Activated T-cell treated with anti-CD3 and anti-CD28 coated beads, Interleukin-2, amount 50 U/mL, for 4 hours (primary cell): ENCODE measurements at places on chromosomes 6 and 20.

DNA sequence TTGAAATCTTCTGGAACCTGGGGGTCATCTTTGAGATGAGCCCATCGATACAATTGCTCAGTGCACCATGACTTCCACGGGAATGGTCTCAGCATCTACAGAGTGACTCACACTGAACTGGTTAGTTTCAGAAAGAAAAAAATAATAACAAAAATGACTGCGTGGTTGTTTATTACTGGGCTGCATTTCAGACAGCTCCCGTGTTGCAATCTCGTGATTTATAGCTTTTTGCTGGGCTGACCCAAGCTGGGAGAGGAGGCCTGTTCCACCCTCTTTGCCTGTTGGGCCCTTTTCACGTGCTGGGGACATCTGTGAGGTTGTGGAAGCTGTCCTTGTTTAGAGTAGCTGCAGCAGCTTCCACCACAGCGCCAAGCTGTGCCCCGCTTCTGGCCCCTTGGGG, 225.5 kb downstream of the BMP7 start:
- DNase-seq: no peak

DNA sequence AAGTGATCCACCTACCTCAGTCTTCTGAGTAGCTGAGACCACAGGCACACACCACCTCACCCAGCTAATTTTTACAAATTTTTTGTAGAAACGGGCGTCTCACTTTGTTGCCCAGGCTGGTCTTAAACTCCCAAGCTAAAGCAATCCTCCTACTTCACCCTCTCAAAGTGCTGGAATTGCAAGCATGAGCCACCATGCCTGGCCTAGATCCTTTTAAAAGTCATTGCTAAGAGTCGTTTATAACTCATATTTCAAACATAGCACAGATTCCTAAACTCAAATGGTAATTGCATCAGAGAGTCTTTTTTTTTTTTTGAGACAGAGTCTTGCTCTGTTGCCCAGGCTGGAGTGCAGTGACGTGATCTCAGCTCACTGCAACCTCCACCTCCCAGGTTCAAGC, 7.7 kb upstream of the SAMHD1 start:
- no peak for DNase-seq

DNA sequence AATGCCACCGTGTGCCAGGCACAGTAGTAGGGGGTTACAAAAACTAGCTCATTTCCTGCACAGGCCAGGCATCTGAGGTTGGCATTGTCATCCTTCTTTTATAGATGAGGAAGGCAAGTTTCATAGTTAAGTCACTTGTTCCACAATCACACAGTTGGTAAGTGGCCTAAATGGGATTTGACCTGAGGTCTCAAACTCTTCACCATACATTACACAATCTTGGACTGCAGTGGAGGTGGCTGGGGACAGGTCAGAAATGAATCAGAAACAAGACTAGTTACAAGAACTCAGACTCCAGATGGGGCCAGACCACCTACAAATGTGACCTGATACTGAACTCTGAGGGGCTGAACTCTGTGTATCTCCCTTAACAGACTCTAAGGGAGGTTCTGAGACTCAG, 49.4 kb downstream of the TRMT6 start:
- no peak for DNase-seq

DNA sequence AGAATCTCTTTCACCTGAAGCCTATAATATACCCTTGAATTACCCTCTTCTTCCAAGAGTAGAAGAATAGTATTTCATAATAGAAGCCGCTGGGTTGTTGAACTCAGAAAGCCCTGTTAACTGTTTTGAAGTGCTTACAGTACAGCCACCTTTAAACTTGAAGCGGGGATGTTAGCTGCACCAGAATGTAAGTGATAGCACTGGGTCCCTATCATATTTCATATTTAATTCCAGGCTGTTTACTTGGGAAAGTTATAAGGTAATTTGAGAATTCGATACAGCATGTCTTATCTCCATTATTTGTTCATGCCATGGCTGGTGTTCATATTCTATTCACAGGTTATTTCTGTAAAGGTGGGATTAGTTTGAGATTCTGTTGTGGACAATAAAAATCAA, 63.5 kb upstream of the VSTM2L start:
- DNase-seq: no peak

DNA sequence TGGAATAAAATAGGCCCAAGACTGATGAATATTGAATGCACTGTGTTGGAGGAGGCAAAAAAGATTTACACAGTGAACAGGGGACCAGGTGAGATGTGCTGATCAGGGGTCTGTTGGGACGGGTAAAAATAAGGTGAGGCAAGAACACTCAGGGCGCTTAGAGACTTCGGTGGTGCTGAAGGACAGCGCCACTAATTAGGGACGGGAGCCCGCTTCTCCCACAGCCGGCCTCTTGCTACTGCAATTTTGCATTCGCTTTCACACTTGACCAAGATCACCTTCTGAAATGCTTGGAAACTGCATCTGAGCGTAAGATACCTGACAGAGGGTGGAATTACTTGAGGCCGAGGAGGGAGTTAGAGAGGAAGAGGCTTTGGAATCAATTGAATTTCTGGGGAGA, 7.3 kb downstream of the TFAP2D start:
- DNase-seq: no peak

- DNase-seq: no peak
Observed at GRCh38 chr6:11858439-11858838, 79.8 kb upstream of the ADTRP start.

DNA sequence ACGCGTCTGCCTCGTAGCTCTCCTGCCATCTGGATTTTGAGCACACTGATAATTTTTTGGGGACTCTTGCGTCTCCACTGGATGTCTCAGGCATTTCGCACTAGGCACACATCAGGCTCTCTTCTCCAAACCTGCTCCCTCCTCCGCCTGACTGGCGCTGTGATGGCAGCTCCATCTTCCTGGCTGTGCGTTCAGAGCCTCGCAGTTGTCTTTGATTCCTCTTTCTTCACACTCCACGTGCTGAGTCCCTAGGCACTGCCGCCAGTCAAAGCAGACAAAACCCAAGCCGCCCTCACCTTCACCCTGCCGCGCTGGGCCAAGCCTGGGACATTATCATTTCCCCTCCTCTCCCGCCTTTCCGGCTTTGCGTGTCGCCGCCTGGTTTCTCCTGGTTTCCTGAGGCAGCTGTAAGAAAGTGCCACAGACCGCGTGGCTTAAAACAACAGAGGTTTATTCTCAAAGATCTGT, 778 bp downstream of the PSMG4 start:
- DNase-seq: peak; percentile 16

DNA sequence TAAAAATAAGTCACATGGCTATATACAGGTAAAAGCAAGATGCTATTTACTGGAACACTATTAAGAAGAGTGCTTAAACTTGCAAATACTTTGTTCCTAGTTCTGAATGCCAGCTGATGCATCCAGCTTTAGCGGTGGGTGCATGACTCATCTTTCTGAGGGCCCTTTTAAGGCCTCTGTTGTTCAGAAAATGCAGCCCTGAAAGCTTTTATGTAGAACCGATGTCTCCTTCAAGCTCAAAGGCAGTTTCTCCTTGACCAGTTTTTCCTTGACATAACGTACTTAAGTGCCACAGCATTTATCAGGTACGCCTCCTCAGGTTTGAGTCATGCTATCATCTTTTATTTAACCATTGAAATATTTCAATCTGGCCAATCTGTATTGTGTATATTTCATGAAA, 82.8 kb downstream of the MLIP start:
- DNase-seq: no peak

DNA sequence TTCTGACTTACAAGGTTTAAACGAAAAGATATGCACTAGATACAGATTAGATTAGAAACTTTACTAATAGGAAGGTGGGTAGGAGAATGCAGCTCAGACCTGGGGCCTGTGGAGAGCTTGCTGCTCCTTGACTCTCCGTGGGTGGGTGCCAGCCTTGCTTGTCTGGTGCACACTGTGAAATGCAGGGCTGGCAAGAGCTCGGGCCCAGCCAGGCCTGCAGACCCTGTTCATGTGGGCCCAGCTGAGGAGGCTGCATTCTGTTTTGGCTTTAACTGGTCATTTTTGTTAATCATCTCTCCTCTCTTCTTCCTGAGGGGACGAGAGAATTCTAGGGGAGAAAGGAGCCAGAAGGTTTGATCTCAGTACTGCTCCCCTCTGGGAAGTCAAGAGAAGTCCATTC, 325.4 kb downstream of the QKI start:
- DNase-seq: no peak

DNA sequence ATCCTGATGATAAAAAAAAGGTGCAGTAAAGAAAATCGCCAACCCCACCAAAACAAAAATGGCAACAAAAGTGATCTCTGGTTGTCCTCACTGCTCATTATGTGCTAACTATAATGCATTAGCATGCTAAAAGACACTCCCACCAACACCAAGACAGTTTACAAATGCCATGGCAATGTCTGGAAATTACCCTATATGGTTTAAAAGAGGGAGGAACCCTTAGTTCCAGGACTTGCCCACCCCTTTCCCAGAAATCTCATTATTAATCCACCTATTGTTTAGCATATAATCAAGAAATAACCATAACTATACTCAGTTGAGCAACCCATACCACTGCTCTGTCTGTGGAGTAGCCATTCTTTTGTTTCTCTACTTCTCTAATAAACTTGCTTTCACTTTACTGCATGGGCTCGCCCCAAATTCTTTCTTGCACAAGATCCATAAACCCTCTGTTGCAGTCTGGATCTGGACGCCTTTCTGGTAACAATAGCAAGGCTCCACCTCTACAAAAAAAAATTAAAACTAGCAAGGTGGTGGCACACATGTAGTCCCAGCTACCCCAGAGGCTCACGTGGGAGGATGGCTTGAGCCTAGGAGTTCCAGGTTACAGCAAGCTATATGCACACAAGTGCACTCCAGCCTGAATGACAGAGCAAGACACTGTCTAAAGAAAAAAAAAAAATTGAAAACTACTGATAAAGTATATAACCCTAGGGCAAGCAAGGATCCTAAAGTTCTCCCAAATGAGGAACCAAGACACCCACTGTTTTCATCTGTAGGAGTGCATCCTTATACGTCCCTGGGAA, 278.8 kb upstream of the JARID2 start:
- DNase-seq: no peak

DNA sequence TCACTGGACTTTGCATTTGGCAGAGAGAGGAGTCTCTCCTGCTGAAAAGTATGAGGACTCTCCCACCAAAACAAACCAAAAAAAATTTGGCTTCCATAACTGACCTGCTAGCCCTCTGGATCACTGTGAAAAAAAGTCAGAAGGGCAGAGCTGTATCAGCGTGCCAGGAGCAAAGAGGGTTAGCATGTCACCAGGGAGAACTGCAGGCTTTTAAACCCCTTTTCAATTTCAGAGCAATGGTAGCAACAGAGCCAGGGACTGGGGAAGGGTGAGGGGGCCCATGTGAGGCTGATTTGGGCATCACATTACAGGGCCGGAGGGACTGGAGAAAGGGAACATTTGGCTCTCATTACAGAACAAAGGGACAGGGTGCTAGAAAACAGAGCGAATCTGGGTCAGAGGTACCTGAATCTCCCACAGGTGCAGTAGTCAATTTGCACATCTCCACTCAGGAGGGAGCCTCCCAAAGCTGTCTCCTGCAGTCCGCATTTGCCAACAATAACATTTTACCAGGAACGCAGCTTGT, 185.7 kb upstream of the EYA4 start:
- DNase-seq: no peak

- DNase-seq: no peak
Observed at GRCh38 chr6:109790131-109790530, 99.0 kb downstream of the FIG4 start.

- DNase-seq: no peak
Observed at GRCh38 chr6:158636778-158637177, 7.8 kb downstream of the DYNLT1 start.

GRCh38 chr20:32839982-32840285, 18.8 kb upstream of the EFCAB8 start:
- DNase-seq: no peak

GRCh38 chr6:127204281-127204680, 62.4 kb upstream of the RNF146 start:
- DNase-seq: no peak

- no peak for DNase-seq
Observed at GRCh38 chr6:403659-404655, 12.4 kb downstream of the IRF4 start.

- DNase-seq: no peak
Observed at GRCh38 chr6:6901205-6901719, 206.5 kb upstream of the RREB1 start.

DNA sequence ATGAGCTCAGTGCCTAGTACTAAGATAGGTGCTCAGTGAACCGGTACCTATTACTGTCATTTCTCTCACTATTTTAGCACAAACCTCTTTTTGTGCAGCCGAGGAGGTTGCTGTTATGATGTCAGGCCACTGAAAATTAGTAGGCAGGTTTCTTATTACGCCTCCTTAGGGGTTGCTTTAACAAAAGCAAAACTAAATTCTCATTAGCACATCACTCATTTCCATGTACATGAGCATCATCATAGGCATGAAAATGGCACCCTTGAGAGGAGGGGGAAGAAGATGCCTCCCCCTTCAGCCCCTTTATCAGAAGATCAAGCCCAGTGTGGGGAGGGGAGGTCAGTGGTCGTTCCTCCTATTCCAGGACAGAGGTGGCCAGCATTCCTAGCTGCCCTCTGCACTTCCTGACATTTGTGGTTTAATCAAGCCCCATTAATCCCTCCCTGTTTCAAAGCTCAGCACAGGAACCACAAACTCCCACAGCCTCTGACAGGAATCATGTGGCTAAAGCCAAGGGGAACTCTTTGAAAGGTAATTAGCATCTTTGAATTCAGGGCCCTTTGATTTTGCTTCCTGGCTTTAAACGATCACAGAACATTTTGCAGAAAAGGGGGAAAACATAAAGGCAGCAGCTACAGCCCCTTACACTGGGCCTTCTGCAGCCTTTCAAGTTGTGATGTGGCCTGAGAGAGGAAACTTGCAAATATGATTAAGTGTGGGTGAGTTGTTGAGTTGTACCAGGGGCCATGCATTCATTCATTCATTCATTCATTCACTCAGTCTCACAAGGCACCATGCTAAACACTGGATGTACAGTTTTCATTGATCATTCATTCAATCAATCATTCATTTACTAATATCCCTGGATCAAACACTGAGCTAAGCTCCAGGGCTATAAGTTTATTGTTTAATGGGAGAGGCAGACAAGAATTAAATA, 31.9 kb upstream of the PSMF1 start:
- DNase-seq: no peak

GRCh38 chr6:141675957-141676356, 456.8 kb upstream of the GJE1 start:
- DNase-seq: no peak

DNA sequence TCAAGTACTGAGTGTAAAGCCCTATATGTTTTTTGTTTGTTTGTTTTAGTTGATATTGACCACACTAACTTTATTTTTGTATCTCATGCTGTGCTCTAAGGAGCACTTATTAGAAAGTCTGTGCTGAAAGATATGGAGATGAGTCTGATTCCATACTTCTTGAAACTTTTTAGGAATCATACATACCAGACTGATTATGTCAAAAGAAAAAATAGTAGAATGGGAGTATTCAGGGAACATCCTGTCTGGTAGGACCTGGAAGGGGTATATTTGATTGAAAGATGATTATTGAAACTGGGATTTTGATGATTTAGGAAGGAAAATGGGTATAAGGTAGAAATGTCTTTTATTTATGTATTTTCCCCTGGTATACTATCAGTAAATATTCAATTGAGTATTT, 111.4 kb downstream of the QKI start:
- DNase-seq: no peak

- no peak for DNase-seq
Observed at GRCh38 chr6:83221889-83222479, 28.8 kb downstream of the RWDD2A start.
